ENCODE measurements at places on chromosomes 2 and 18. TPM values are rescaled to one million over a fixed set of nuclear protein-coding genes. Genes with fewer than 3 reads are reported as not detected.

DNA sequence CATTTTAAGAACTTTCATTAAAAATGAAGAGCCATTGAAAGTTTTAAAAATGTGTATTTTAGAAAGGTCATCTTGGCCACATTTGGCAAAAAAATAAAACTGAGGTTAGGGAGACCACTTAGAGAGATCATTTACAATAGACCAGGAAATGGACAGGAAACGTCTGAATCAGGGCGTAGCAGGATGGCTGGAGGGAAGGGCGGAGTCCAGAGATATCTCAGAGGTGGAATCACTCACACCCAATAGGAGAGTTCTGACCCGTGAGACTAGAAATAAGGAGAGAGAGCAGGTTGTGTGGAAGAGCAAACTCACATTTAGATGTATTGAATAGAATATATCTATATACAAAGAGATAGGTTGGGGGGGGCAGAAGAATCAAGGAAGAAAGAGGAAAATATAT lies 373.4 kb downstream of the METTL4 start:
- no peak for DNase-seq

Gene PPP1R1C
- 3.5 TPM for polyA plus RNA-seq

DNA sequence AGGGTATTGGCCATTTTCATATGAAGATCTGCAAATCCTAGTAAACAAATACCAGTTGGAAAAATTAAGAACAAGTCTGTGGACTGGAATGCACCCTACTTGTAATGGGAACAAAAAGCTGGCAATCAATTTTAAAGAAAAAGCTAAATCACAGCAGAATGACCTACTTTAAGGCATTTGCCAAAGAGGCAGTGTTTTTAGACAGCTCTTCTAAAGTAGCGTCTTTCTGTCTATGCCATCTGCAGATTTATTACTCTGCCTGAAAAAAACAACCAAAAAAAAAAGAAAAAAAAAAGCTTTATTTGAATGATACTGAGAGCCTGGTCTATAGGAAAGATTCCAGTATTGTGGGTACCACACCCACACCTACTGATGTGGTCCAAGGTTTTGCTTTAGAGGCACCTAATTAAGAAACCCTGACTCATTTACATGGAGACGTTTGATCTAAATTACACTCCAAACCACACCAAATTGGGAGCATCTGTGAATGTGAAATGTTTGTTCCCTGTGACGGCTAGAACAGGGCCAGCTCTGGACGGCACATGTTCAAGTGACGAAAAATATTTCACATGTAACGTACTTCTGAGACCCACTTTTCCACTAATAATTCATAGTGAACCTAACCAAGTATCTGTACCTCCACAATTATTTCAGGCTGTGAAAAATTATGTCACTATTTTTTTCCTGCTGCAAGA lies 597.1 kb downstream of the ARHGAP15 start:
- DNase-seq: no peak

GRCh38 chr2:99602476-99602875 lies 112.7 kb upstream of the REV1 start:
- DNase-seq: no peak

Gene GKN2
- polyA plus RNA-seq: not detected

- DNase-seq: peak; percentile 27
Observed at GRCh38 chr2:236302555-236302954, 38.3 kb upstream of the ASB18 start.

DNA sequence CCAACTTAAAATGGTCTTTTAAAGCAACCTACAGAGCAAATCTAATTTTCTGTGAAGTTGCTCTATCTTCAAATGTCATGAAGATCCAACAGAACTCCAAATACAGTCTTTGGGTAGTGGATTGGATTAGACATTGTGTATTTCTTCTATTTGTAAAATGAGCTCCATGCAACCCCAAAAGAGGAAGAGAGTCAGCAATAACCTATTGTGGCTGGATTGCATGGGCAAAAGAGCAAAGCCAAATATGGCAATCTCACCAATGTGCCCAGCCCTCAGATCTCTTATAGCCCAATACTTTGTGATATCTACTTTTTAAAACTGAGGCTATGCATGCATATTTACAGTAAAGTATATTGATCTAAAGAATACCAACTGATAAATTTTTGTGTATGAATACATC lies 146.3 kb downstream of the TXNL1 start:
- DNase-seq: no peak

GRCh38 chr2:12701786-12702167 lies 15.0 kb upstream of the TRIB2 start:
- DNase-seq: no peak

- DNase-seq: no peak
Observed at GRCh38 chr2:23294238-23294637, 90.7 kb upstream of the KLHL29 start.

Gene IL36G
- 0.67 TPM for polyA plus RNA-seq

Gene ITGAV
- 73.4 TPM for polyA plus RNA-seq

GRCh38 chr18:39215920-39216319 lies 1650.3 kb upstream of the CELF4 start:
- no peak for DNase-seq

DNA sequence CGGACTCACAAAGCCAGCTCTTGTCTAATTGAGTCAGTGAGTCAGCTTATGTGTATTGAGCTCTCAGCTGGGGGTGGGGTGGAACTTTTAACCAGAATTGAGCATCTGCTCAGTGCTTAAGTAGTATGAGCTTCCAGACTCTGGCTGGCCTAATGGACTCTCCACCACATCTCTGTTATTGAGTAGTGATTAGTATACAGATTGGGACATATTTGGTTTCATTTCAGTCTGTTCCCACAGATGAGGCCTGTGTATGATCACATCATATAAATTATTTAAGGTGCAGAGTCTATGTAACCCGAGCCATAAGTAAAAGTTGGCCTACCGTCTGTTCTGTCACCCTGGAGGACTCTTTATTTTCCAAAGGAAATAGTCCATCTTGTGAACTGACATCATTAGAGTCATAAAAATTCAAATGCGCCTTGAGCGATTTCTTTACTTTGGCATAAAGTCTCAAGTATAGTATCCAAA lies 152.1 kb downstream of the THSD7B start:
- DNase-seq: peak; percentile 30

Gene ASAP2
- polyA plus RNA-seq: 66.1 TPM

Gene ERBB4
- 58.8 TPM for polyA plus RNA-seq

DNA sequence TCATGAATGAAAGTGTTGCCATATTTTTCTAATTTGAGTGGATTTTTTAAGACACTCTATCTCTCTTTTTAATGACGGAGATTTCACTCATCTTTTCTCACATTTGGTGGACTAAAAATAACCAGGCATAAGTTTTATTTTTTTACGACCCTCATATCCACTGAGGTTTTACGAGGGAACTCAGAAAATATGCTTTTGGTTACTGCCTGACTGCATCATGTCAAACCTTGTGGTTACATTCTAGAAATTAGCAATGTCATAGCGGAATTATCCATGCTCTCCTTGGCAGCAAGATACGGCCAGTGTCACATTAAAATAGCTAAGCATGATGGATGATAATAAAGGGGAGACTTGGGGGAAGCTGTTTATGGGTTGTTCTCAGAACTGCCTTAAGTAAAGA lies 428.6 kb upstream of the FSHR start:
- no peak for DNase-seq

GRCh38 chr2:46387886-46388515 lies 90.8 kb downstream of the EPAS1 start:
- no peak for DNase-seq

Gene MTX2
- 88.7 TPM for polyA plus RNA-seq

Gene GALR1
- polyA plus RNA-seq: 0.15 TPM

GRCh38 chr2:198203336-198204069 lies 399.1 kb downstream of the PLCL1 start:
- DNase-seq: no peak

GRCh38 chr2:157685572-157685971 lies 56.9 kb upstream of the ACVR1C start:
- DNase-seq: no peak

GRCh38 chr18:53747663-53748160 lies 476.8 kb downstream of the MBD2 start:
- no peak for DNase-seq

DNA sequence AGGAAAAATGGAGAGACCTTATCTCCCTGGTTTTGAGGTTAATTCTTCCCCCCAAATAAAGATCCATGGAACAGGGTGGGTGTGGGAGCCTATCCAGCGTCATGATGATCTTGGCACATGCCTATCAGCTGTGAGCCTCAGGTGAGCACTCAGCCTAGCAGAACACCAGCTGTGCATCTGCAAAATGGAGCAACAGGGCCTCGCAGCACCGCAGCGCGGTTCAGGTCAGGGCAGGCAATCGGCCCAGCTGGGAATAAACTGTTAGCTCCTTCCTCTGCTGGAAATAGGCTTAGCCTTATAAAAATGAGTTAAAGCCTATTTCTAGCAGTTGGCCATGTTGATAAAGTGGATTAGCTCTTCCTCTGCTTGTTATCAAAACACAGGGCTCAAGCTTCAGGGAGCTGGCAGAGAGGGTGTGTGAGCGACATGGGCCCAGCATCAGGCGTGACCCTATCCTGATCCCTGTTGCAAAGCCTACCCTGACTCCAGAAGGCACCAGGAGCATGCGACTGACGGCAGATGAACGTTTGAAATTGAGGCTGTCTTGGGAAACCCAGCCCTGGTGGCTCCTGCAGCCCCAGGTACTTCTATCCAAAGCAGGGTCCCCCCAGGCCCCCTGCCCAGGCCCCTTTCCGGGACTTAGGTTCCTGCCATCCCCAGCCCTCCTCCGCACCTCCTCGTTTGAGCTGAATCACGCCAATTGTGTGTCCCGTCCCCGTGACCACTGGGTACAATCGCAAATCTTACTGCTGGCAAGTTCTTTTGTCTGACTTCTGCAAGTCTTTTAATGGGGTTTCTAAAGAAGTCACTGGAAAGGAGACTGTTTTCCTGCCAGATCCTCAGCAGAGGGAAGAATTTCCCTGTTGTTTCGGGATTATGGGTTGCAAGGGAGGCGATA lies 35.4 kb downstream of the ARHGEF4 start:
- no peak for DNase-seq

- no peak for DNase-seq
Observed at GRCh38 chr2:223494942-223495341, 107.2 kb downstream of the SCG2 start.

- no peak for DNase-seq
Observed at GRCh38 chr2:208077276-208077675, 47.0 kb downstream of the CRYGD start.

- no peak for DNase-seq
Observed at GRCh38 chr18:59651071-59651470, 46.2 kb downstream of the CCBE1 start.

DNA sequence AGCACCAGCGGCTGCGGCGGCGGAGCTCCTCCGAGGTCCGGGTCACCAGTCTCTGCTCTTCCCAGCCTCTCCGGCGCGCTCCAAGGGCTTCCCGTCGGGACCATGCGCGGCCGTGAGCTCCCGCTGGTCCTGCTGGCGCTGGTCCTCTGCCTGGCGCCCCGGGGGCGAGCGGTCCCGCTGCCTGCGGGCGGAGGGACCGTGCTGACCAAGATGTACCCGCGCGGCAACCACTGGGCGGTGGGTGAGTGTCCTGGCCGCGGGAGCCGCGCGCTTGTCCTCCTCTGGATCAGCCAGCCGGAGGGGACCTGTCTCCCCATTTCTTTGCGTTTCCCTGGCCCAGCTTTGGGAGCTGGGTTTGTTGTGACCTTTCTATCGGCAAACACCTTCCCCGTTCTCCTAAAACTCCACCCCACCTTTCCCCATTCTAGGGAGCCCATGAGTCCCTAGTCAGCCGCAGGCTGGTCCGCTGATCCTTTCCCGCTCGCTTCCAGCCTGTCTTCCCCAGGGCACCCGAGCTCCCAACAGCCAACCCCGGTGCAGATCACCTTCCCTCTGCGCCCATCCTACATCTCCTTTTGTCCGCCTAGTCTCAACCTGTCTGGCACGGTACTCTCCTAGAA lies 316 bp downstream of the GRP start:
- DNase-seq: peak; percentile 26

Gene ATP8B1
- polyA plus RNA-seq: 35.0 TPM

- no peak for DNase-seq
Observed at GRCh38 chr2:174588463-174588862, 9.1 kb downstream of the WIPF1 start.

Gene AQP4
- 0.80 TPM for polyA plus RNA-seq

- no peak for DNase-seq
Observed at GRCh38 chr2:64056021-64056420, 36.8 kb upstream of the VPS54 start.

GRCh38 chr18:36149514-36150289 lies 20.0 kb downstream of the ELP2 start:
- no peak for DNase-seq

- DNase-seq: no peak
Observed at GRCh38 chr2:172376505-172377125, 50.8 kb upstream of the ITGA6 start.

DNA sequence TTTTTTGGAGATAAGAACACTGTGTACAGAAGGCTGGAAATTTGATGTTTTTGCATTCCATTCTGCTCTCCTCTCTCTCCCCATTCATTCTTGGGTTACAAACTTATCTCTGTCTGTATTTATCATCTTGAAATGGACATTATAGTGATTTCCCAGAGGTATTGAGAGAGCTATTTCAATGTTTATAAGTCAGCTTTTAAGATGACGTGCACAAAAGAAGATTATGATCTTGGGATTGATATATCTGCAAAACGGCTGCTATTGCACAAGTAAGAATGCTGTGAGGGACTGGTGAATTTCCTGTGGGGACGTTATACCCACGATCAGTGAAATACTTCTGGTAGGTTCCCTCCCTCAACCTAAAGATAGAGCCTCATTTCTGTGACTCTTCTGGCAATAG lies 61.0 kb upstream of the DTNA start:
- DNase-seq: no peak

DNA sequence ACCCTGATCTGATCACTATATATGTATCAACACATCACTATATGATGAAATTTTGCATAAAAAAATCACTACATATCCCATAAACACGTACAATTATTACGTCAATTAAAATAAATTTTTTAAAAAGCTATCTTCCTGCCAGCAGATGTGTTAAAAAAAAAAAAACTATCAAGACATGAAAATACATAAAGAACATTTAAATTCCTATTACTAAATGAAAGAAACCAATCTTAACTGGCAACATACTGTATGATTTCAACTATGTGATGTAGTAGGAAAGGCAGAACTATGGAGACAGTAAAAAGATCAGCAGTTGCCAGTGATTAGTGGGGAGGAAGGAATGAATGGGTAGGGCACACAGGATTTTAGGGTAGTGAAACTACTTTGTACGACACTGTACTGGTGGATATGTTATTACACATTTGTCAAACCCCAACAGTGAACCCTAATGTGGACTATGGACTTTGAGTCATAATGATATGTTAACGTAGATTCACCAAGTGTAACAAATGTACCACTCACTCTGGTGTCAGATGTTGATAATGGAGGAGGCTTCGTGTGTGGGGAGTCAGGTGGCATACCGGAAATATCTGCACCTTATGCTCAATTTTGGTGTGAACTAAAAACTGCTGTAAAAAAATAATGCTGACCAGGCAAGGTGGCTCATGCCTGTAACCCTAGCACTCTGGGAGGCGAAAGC lies 27.4 kb downstream of the USP34 start:
- no peak for DNase-seq

- no peak for DNase-seq
Observed at GRCh38 chr18:45008694-45009413, 328.2 kb downstream of the SETBP1 start.

DNA sequence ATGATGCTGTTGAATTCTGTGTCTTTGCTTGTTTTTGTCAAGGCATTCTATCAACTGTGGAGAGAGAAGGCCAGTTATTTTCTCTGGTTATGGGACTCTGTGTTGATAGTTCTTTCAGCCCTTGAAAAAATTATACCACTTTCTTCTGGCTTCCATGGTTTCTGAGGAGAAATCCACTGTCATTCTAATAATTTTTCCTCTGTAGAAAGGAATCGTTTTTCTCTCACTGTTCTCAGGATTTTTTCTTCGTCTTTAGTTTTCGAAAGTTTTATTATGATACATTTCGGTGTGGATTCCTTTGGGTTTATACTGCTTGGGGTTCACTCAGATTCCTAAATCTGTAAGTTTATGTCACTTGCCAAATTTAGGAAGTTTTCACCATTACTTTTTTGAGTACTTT lies 6.6 kb downstream of the GALNT1 start:
- DNase-seq: no peak

All from left kidney (tissue), 8 donors.